KBM-7 (cell line): ENCODE measurements at places on chromosomes 1 and 21.
A peak's percentile ranks its signal among the peaks of the same experiment; 100 is the strongest.

DNA sequence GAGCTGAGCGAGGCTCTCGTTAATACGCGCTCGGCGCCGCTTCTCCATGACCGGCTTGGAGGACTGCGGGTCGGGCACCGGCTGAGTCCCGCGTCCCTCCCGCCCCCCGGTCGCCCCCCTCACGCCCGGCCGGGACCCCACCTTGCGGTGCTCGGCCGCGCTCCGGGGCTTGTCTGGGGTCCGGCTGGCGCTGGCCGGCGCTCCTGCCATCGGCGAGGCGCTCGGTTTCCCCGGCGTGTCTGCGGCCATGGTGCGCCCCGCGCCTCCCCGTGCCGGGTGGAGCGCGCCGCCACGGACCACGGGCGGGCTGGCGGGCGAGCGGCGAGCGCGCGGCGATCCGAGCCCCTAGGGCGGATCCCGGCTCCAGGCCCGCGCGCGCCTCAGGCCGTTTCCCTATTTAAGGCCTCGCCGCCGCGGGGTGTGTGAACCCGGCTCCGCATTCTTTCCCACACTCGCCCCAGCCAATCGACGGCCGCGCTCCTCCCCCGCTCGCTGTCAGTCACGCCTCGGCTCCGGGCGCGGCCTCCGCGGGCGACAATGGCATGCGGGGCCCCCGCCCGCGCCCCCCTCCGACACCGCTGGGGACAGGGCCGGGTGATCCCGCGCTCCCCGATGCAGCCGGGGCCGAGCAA is at the start of gene HES4:
Gene HES4, minus strand, starts transcription at position 373 of the 632 bp plus-strand sequence. Its CDS starts 124 bp downstream, at position 249.
- peak; percentile 83 for DNase-seq

GRCh38 chr1:157407917-157408525 is 144.3 kb downstream of the FCRL5 start:
- peak; percentile 45 for DNase-seq

DNA sequence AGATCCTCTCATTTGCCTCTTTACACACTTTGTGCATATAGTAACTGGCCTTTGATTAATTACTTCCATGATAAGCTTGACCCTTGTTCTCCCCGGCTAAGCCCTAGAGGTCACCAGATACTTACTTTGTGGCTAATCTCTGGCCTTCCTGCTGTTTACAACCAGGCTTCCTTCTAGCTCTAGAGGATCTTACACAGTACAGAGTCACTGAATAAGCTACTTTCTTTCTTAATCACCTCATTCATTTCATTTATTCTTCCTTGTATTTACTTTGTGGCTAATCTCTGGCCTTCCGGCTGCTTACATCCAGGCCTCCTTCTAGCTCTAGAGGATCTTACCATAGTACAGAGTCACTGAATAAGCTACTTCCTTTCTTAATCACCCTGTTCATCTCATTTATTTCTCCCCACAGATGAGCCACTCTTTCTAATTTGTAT is 144.3 kb upstream of the C1orf21 start:
- no peak for DNase-seq

DNA sequence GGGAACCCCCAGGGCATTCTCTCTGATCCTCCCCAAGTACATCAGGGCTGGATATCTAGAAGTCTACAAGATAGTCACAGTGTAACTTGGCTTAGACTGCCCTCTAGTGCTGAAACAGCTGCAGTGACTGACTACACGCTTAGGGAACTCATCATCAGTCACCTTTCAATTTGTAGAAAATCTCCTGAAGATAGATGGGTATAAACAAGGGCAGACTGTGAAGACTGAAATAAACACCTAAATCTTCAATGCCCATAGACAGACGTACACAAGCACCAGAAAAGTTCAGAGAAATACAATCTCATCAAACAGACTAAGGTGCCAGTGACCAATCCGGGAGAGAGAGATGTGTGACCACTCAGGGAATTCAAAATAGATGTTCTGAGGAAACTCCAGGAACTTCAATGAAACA is 46.6 kb downstream of the PACC1 start:
- peak; percentile 74 for DNase-seq

DNA sequence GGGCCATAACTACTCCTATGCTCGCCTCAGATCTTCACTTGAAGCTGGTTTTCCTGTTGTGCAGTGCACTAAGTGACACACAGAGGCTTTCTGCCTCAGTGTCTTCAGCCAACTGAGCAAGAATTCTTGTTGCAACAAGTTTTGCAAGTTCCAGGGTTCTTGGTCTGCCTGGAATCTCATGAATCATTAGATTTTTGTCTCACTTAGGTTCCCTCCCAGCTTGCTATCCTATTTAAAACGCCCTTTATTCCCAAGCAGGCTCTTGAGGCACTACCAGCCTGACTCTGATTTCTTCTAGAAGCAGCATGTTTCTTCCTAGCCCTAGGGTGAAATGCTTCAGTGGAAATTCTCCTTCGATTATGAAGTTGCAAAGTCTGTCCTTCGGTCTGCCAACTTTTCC is 158.8 kb downstream of the C1orf21 start:
- DNase-seq: no peak

DNA sequence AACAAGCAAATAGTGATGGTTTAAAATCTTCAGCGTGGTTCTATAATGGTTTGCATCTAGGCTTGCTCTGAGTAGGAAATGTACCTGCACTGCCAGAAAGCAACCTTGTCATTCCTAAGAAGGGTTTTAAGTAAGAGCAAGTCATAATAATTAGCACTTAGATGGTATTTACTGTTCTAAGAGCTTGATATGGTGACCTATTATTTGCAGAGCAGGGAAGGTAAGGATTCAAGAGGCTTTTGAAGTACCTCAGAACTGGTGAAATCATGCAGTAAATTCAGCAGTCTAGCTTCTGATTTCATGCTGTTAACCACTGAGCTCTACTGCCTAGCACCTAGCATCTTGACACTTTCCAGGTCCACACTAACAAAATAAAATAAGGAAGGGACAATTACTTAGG is 23.7 kb downstream of the ATP1A1 start:
- DNase-seq: no peak
